ENCODE measurements at places on chromosomes 2 and 18.

GRCh38 chr2:204545861-204546735 is 823 bp downstream of the PARD3B start:
- DNase-seq = peak; percentile 0

DNA sequence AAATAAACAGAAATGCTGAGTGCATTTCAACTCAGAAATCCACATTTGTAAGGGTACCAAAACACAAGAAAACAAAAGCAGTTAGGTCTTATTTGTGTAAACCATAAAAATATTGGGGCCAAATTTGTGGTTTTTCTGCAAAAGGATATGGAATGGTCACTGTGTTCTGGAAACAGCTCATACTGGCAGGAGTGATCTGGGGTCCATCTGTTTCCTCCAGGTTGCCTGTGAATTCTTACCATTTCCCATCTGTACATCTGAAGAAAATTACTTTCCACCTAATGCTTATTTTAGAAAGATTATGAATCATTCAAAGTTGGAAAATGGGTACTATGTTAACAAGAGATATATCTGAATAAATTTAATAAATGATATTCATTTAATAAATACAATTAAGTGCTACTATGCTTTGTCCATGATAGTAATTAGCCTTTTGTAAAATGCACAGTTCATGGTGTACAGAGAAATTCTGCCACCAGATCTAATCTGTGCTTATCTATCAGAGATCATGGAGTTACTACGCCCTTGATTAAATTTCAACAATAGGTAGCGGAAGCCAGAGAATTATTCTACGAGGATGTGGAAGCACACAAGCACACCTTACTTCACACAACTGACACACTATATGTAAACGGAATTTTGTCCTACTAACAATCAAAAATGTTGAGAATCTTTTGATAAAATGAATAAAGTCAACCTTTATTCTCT is 10.9 kb downstream of the ALS2 start:
- DNase-seq = no peak

GRCh38 chr2:39483534-39483933 is 46.4 kb upstream of the MAP4K3 start:
- DNase-seq = no peak

- DNase-seq = no peak
These were observed 268.1 kb downstream of the NDUFA10 start for GRCh38 chr2:239756790-239757760.

DNA sequence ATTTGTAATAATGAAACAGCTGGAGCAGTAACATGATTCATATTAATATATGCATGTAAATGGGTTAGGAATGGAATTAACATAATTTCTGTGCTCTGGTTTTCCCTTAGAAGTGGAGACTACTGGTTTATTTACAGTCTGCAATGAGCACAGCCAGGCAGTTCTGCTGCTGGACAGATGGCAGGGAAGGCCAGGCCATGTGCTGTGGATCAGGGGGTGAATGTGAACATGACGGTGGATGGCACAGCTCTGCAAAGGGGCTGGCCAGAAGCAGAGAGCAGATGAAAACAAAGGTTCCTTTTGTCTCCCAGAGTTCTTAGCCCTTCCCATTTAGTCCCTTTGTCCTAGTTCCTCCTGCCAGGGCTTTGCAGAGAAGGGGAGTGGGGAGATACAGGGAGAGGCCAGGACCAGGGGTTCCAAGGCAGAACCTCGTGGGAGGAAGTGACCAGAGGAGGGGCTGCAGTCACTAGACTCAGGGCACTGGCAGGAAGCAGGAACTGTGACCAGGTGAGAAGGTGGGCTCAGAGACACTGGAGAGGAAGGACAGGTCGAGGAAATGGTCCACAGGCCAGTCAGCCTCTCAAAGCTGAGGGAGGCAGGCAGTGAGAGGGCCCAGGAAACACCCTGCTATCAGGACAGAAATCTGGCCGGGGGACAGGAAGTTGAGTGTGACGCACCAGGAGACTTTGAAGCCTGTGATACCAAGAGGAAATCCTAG is 112.9 kb upstream of the ATP8B1 start:
- no peak for DNase-seq

GRCh38 chr18:73007195-73007914 is 139.6 kb upstream of the NETO1 start:
- no peak for DNase-seq

DNA sequence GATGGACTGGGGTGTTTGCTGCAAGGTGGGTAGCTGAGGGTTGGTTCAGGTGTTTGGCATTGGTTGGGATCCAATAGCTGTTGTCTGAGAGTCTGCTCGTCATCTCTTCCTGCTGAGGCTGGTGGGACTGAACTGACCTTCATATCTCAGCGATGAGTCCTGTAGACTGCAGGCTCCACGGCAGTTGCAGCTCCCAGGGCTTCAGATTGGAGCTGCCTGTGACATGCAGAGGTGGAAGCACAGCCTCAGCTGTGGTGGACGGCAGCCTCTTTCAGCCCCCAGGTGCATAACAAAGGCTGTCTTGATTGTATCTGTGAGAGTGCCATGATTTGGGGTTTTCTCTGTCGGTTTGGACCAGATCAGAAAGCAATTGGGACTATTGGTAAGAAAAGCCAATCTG is 3.9 kb upstream of the IL1R2 start:
- DNase-seq = no peak

GRCh38 chr2:97737421-97738178 is 24.2 kb downstream of the ZAP70 start:
- no peak for DNase-seq

- DNase-seq = no peak
These were observed 14.6 kb upstream of the DNAJC27 start for GRCh38 chr2:24986372-24986771.

GRCh38 chr18:62264984-62265383 is 60.1 kb upstream of the TNFRSF11A start:
- DNase-seq = no peak

GRCh38 chr18:37671119-37671518 is 105.5 kb upstream of the CELF4 start:
- no peak for DNase-seq

- no peak for DNase-seq
These were observed 10.0 kb upstream of the GBX2 start for GRCh38 chr2:236177967-236178889.

DNA sequence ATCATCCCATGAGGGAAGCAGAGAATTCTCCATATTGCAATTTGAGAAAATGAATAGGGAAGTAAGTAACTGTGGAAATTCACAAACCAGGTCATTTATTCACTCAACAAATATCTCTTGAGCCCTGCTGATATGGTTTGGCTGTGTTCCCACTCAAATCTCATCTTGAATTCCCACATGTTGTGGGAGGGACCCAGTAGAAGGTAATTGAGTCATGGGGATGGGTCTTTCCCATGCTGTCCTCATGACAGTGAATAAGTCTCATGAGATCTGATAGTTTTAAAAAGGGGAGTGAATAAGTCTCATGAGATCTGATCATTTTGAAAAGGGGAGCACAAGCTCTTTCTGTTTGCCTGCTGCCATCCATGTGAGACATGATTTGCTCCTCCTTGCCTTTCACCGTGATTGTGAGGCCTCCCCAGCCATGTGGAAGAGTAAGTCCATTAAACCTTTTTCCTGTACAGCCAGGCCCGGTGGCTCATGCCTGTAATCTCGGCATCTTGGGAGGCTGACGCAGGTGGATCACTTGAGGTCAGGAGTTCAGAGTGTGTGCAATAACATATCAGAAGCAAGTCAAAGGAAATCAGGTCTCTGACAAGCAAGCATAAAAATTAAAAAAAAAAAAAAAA is 193.2 kb downstream of the NDUFA10 start:
- no peak for DNase-seq

DNA sequence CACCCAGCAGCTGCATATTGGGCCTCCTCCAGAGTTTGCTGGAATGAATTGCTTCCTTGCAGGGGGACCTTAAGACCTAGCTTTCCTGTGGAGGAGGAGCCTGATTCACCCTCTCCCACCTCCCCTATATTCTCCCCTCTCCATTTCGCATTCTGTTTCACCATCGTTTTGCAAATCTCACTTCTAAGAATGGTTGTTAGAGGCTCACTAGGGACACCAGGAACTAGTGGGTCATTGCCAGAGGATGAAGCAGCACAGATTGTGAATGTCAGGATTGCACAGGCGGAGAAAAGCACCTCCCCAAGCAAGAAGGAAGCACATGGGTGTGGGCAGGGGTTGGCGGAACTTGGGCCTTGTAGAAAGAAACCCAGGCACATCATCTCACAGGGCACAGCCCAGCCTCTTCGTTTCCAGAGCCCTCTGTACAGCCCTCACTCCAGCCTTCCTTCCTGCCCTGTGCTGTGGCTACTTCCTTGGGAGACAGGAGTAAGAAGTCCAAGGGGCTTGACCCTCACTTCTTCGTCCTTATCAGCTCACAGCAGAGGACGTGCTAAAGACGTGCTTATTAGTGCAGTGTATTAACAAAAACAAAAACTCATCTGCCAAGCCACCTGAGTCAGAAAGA is 63.4 kb downstream of the TACR1 start:
- no peak for DNase-seq

DNA sequence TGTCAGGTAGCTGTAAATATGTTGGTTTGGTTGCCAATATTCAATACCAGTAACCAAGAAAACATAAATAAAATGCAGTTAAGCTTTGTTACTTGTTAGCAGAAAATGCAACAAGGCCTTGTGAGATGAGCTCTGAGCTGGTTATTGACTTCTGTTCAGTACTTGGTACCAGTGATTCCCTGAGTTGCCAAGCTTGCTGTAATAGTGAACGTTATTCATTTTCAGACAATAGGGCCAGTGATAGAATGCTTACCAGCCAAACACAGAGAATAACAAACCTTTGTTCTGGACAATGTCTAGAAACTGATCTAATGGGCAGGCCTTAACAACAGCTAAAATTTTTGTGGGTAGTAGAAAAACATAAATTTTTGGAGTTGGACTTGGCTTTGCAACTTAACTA is 29.5 kb downstream of the RASGRP3 start:
- DNase-seq = no peak

GRCh38 chr2:239303711-239304532 is 96.9 kb downstream of the HDAC4 start:
- no peak for DNase-seq

GRCh38 chr2:219505585-219505984 is 6.9 kb downstream of the GMPPA start:
- DNase-seq = no peak

GRCh38 chr2:135582383-135582782 is 51.1 kb downstream of the R3HDM1 start:
- DNase-seq = no peak

- no peak for DNase-seq
These were observed 129.7 kb upstream of the SIX2 start for GRCh38 chr2:45138904-45139303.

GRCh38 chr2:24821433-24821891 is 28.2 kb downstream of the CENPO start:
- no peak for DNase-seq

DNA sequence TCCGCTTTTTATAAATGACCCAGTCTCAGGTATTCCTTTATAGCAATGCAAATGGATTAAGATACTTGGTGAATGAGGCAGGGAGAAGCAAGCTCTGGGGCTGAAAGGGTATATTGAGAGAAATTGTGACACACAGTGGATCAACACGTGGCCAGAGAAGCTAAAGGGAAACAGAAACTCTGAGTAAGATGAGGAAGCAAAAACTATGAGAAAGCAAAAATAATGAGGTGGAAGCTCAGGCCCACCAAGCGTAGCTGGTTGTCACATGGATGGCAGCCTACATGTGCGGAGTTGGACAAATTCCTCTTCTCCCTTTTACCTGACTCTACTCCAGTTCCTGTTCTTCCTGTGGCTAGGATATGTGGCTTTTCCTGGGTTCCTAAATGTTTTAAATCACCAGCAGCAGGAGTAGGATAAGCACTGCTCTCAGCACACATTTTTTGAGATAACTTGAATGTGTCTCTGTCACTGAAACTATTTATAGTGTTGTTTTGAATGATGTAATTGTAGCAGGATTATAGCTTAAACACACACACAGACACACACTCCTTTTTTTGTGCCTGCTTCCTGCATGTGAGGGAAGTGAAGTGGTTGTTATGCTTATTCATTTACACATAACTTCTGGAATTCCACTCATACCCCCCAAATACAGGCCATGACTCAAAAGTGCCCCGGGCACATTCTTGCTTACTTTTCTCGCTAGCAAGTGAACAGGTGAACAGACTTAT is 30.1 kb upstream of the EPC2 start:
- no peak for DNase-seq

GRCh38 chr2:198611201-198611600 is 806.8 kb downstream of the PLCL1 start:
- DNase-seq = no peak

- no peak for DNase-seq
These were observed 342.7 kb downstream of the TDRD15 start for GRCh38 chr2:21466341-21466927.

DNA sequence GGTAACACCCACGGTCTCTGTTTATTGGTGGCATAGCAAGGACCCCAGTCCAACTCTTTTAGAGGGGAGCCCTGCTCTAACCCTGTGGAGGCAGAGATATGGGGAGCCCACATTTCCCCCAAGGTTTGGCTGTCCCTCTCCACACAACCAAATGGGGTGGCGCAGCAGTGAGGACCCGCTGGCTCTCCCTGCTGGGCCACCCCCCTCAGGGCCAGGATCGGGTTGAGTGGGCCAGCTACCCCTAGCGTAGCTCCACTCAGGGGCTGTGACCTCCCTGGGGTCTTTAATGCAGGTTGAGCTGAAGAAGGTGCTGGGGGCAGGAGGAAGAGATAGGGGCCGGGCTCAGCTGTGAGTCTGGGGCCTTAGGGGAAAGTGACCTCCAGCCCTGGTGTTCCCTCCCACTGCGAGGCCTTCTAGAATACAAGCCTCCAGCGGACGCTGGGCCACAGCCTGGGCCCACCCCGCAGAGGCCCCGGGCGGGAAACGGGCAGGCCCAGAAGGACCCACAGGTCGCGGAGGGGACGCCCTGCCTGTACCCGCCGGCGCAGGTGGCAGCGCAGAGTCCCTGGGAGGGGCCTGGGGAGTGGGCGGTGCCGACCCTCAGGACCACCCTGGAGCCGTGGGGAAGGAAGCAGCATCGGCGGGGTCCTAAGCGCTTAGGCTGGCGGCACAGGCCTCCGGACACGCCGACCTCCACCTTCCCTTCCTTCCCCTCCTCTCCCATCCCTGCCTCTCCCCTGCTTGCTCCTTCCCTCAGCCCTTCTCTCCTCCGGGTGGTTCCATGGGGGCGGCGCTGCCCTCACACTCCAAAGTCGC is 9.6 kb downstream of the CROCC2 start:
- no peak for DNase-seq

- DNase-seq = no peak
These were observed 772 bp downstream of the SCN2A start for GRCh38 chr2:165239856-165240515.

GRCh38 chr2:238920601-238921001 is 72.7 kb downstream of the TWIST2 start:
- no peak for DNase-seq

DNA sequence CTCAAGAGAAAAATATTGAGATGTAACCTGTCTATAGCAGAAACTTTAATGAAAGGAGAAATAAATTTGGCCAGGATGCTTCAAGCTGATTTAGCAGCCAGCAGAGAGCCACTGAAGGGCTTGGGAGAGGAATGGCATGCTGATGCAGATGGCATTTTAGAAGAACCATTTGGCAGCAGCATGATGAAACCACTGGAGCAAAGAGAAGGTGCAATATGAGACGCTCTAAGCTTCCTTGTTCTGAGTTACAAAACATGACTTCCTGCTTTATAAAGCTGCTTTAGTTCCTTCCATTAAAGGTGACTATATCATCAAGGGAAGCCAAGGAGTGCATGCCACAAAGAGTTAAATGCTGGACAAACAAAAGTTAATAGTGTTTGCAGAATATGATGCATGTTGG is 189.7 kb downstream of the PID1 start:
- no peak for DNase-seq
